ENCODE measurements at places on chromosomes 16 and 17.

- no peak for DNase-seq
Measured at GRCh38 chr17:78780335-78780734, 1.7 kb downstream of the CYTH1 start.

- no peak for DNase-seq
Measured at GRCh38 chr17:1058423-1059130, 61.6 kb downstream of the TIMM22 start.

GRCh38 chr16:59690216-59690615 lies 956.1 kb upstream of the GOT2 start:
- DNase-seq = no peak

GRCh38 chr16:4303973-4304372 lies 11.9 kb upstream of the GLIS2 start:
- no peak for DNase-seq

- no peak for DNase-seq
Measured at GRCh38 chr16:4410335-4411075, 5.9 kb downstream of the CORO7 start.

DNA sequence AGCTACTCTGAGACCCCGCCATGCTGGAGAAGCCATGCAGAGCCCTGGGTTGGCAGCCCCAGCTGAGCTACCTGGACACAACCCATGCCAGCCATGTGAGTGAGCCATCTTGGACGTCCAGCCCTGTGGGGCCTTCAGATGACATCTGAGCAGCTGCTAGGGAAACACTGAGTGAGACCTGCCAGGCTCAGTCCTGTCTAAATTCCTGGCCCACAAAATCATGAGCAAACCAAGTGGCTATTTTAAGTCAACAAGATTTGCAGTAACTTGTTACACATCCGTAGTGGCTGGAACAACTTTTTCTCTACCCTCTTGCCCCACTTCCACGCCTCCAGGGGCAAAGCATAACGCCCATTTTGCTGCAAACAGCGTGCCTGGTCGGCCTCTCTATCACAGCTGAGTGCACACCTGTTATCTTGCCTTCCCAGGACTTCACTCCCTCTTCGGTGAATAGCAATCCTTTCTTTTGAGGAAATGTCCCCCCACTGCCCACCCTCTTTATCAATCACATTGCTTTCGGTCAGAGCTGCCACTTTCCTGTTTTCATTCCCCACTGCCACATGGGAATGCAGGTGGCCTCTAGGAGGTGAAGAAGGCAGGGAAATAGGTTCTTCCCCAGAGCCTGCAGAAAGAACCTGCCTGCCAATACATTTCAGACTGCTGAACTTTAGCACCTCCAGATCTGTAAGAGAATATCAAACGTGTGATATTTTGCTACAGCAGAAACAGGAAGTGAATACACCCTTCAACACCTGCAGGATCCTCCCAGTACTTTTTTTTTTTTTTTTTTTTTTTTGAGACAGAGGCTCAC lies 7.4 kb upstream of the SCIMP start:
- DNase-seq = peak; percentile 81

GRCh38 chr17:75626496-75627038 lies 6.7 kb upstream of the SMIM5 start:
- DNase-seq = no peak

DNA sequence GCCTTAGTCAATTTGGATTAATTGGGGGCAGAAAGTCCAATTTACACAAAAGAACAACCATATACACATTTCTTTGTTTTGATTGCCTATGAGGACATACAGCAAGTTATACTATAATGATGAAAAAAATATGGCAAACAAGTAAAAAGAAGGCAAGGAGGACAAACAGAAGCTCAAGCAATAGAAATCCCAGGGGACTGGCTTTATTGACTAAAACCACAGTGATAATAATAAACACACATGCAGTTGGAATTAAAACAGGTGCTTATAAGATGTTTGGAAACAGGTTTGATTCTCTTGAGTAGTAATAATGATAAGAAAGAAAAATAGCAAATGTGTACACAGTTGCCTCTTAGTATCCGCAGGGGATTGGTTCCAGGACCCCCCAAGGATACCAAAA lies 176.4 kb downstream of the SHISA9 start:
- no peak for DNase-seq

GRCh38 chr16:17357307-17358062 lies 113.3 kb downstream of the XYLT1 start:
- no peak for DNase-seq

DNA sequence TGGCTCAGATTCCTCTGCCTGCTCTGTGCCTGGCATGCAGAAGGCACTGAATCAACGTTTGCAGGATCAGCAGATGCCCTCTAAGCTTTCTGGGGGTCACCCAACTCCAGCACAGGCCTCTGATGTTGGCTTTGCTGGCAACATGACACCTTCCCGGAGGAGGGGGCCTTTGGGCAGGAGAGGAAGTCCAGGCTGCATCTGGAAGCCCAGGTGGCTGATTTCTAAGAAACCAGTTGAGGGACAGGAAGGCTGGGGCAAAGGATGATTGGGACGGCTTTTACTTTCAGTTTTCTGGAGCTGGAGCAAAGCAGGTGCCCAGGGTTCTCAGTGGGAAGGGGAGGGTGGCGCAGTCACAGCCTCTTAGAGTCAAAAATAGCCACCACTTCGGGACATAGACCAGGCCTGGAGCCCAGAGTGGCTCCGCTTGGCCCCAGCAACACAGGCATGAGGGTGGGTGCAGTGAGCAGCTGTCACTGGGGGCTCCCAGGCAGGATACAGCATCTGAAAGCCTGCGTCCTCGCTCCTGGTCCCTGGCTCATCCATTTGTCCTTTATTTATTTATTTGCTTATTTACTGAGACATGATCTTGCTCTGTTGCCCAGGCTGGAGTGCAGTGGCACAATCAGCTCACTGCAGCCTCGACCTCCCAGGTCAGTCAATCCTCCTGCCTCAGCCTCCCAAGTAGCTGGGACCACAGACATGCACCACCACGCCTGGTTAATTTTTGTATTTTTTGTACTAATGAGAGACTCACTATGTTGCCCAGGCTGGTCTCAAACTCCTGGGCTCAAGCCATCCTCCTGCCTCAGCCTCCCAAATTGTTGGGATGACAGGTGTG lies 15.1 kb downstream of the SOCS1 start:
- no peak for DNase-seq

- no peak for DNase-seq
Measured at GRCh38 chr16:47506800-47507199, 45.7 kb downstream of the PHKB start.

GRCh38 chr17:54901230-54901822 lies 674 bp downstream of the TOM1L1 start:
- DNase-seq = no peak

DNA sequence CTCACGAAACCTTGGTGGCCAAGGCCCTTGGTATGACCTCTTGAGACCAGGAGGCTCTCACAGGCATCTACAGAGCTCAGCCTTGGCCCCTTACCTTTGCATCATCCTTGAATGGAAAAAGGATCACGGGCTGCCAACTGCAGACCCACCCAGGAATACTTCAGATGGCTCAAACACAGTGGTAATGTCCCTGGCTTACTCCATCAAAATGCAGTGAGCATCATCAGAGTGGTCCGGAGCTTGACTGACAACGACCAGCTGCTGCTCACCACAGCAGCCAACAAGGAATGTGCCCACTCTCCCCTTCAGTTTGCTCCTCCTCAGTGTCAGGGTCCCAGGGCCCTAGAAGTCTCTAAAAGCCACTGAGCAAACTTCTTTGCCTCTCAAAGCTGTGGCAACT lies 17.6 kb upstream of the MYH3 start:
- no peak for DNase-seq

DNA sequence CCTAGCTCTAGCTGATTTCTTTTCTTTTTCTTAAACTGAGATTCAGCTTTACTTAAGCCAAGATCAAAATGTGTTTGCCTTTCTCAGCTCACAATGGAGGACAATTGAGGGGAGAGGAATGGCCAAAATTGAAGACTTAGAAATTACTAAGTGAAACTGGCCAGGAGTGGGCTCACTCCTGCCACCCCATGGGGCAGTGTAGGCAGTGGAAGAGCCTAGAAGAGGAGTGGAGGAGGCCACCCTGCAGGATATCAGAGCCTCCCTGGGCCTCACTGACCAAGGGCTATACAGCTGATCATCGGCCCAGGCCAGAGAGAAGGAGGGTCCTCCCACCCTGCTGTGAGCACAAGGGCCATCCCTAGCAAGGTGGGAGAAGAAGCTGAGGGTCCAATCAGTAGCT lies 119.8 kb downstream of the CCT6B start:
- no peak for DNase-seq

GRCh38 chr17:50945779-50946222 lies 79.6 kb upstream of the TOB1 start:
- no peak for DNase-seq

GRCh38 chr16:50535506-50536257 lies 12.5 kb upstream of the NKD1 start:
- peak; percentile 27 for DNase-seq

GRCh38 chr17:55726440-55726839 lies 3.8 kb upstream of the TMEM100 start:
- no peak for DNase-seq

GRCh38 chr17:81395600-81396277 lies 482 bp downstream of the BAHCC1 start:
- DNase-seq = no peak

DNA sequence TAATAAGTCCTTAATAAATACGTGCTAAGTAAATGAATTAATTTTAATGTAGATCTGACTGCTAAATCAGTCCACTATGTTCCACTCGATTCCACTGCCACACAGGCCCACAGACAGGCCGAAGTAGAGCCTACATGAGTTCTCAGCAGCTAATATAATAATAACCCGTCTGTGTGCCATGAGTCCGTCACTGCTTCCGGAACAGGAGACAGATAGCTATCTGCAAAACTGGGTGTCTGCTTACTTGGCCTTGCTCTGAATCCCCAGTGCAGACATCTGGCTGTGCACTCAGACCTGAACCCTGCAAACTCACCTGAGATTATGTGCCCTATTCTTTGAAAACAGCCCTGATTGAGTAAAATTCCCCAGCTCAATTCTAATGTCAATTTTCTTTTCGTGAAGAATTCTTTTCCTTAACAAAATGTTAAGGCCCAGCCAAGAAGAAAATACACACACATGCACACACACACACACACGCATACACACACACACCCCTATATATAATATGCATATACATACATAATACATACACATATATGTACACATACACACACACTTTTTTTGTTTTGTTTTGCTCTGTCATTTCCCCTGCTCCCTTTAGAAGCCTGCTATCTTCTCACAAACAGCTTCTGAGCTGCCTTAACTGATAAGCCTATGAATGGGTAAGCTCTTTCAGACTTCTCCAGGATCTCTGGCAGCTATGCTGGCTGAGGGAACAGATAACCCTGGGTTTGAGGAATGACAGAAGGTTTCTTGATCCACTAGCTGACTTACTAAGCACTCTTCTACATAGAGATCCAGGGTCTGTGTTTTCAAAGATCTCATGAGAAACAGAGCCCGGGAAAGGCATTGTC lies 39.8 kb upstream of the TOM1L1 start:
- no peak for DNase-seq

DNA sequence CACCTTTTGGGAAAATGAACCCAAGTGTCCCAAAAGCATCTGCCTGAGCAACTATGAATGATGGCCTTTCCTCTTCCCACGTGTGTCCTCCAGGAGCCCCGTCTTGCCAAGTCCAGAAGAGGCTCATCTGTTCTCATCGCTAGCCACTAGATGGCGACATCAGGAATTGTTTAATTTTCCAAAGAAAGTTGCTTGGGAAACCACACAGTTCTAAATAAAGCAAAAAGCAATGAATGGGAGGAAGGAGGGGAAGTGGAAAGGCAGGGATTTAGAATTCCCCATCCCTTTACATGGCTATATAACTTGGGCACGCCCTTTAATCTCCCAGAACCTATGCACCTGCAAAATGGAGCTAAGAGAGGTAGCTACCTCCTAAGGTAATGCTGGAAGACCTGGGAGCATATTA lies 9.0 kb upstream of the CDH5 start:
- no peak for DNase-seq

DNA sequence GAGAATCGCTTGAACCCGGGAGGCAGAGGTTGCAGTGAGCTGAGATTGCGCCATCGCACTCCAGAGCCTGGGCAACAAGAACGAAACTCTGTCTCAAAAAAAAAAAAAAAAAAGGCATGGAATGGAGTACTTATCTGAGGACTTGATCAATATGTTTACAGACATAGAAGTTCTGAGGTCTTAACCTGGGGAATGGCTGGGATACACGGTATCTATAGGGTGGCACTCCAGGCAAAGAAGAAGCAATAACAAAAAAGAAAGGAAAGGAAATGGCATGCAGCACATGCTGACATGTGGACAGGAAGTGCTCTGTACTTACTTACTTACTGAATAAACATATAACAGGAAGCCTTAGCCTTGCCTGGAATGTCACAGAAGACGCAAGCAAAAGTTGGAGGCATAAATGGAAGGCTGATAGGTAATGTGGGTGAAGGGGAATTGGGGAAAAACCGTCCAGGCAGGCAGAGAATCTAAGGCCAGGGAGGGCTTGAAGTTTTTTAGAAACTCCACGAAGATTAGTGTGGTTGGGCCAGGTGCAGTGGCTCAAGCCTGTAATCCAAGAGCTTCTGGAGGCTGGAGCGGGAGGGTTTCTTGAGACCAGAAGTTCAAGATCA lies 10.1 kb upstream of the SPOP start:
- DNase-seq = no peak

DNA sequence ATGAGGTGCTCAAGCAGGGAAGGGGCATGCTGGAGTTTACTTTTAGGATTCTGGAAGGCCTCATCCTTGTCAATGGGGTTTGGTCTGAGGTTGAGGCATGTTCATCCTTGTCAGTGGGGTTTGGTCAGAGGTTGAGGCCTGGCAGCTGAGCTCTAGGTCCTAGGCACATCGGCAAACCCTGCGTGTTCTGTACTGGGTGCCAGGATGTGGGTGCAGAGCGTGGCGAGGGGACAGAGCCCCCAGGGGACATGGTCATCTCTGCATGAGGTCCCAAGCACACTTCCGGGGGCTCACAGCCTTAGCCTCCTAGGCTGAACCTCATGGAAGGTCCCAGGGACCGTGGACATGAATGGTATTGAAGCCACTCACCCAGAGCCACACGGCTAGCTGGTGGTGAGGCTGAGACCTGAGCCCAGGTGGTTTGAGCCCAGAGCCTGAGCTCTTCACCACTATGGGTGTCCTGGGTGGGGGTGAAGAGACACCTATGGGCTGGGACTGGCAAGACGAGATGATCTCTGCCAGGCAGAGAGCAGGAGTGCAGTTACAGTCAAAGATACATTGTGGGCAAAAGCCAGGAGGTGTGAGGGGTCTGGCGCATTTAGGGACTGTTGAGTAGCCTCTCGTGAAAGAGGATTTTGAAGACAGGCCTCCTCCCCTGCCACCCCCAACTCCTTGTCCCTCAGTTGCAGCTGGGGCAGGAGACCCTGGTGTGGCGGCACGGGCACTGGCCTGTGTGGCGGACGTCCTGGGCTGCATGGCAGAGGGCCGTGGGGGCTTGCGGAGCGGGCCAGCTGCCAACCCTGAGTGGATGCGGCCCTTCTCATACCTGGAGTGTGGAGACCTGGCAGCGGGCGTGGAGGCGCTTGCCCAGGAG lies 19.3 kb downstream of the FCSK start:
- DNase-seq = no peak

Data from CD8-positive, alpha-beta T cell (primary cell).